Pulmonary artery endothelial cell (primary cell): ENCODE measurements at places on chromosomes 6 and 20. TPM values are rescaled to one million over a fixed set of nuclear protein-coding genes. Genes with fewer than 3 reads are reported as not detected.

The GGTLC1 gene
- not detected in 2 replicates for total RNA-seq

The MUC22 gene
- total RNA-seq, result not detected in 2 replicates

The PRL gene
- not detected in 2 replicates for total RNA-seq

The SLC52A3 gene
- total RNA-seq, result not detected in 2 replicates

The EMILIN3 gene
- total RNA-seq, result 0.04 TPM in 1 of 2 replicates, not detected in the other

The GHRH gene
- total RNA-seq, result not detected in 2 replicates

The GRIK2 gene
- not detected in 2 replicates for total RNA-seq

The MYCT1 gene
- 131 and 148 TPM in 2 replicates for total RNA-seq

The TMEM244 gene
- total RNA-seq, result not detected in 2 replicates

The SIRPB1 gene
- 0.73 TPM in 1 of 2 replicates, not detected in the other for total RNA-seq

The RING1 gene
- 23.0 and 27.5 TPM in 2 replicates for total RNA-seq
